ENCODE measurements at places on chromosomes 16 and 17. TPM values are rescaled to one million over a fixed set of nuclear protein-coding genes. Genes with fewer than 3 reads are reported as not detected.

Gene CBFA2T3
- 0.07 TPM for polyA plus RNA-seq

Gene ENPP7
- polyA plus RNA-seq = not detected

Gene SEC14L5
- 1.8 TPM for polyA plus RNA-seq

Gene CTU2
- polyA plus RNA-seq = 1.3 TPM

Gene RNF167
- 38.4 TPM for polyA plus RNA-seq

Gene ABHD15
- 0.30 TPM for polyA plus RNA-seq

Gene GPR139
- not detected for polyA plus RNA-seq

Gene PTX4
- not detected for polyA plus RNA-seq

Gene CYGB
- polyA plus RNA-seq = 0.28 TPM

Gene MVP
- 0.56 TPM for polyA plus RNA-seq

Gene KRT27
- not detected for polyA plus RNA-seq

Gene HAS3
- 0.11 TPM for polyA plus RNA-seq

Gene AP2B1
- polyA plus RNA-seq = 348 TPM

Gene OTOP2
- not detected for polyA plus RNA-seq

Gene DOK4
- 0.77 TPM for polyA plus RNA-seq

Gene CDH1
- not detected for polyA plus RNA-seq

Gene RAC3
- polyA plus RNA-seq = not detected

Gene VTN
- not detected for polyA plus RNA-seq

Gene TEPSIN
- polyA plus RNA-seq = 2.8 TPM

Gene UMOD
- polyA plus RNA-seq = not detected

Gene HOXB7
- polyA plus RNA-seq = not detected

Gene KIFC3
- not detected for polyA plus RNA-seq

Gene PIK3R5
- not detected for polyA plus RNA-seq

Gene USP43
- not detected for polyA plus RNA-seq

Gene CDH15
- polyA plus RNA-seq = not detected

Gene CENPV
- polyA plus RNA-seq = 12.0 TPM

Gene ICAM2
- 6.0 TPM for polyA plus RNA-seq

Gene SLC6A4
- polyA plus RNA-seq = not detected

Gene CA4
- 10.5 TPM for polyA plus RNA-seq

Gene KRTAP3-1
- polyA plus RNA-seq = not detected

Gene TSPAN10
- 0.94 TPM for polyA plus RNA-seq

Gene EVI2A
- polyA plus RNA-seq = 4.7 TPM

Gene CCL2
- polyA plus RNA-seq = not detected

Gene ZNF830
- polyA plus RNA-seq = 13.1 TPM

Gene GNG13
- polyA plus RNA-seq = 2,470 TPM

Gene ITGAX
- 0.28 TPM for polyA plus RNA-seq

Gene KRTAP17-1
- not detected for polyA plus RNA-seq

Gene TMIGD1
- not detected for polyA plus RNA-seq

Gene ODAD4
- polyA plus RNA-seq = not detected

Gene SMIM5
- polyA plus RNA-seq = not detected

Gene HLF
- polyA plus RNA-seq = 24.7 TPM

Gene MFSD6L
- not detected for polyA plus RNA-seq

Gene KATNIP
- polyA plus RNA-seq = 17.4 TPM

Gene HBA2
- 48.0 TPM for polyA plus RNA-seq

Gene GPRC5C
- polyA plus RNA-seq = 2.0 TPM

Gene TBC1D3E
- polyA plus RNA-seq = not detected

Gene KRT33B
- polyA plus RNA-seq = not detected

Gene ZNF689
- 0.94 TPM for polyA plus RNA-seq

Gene KRT36
- polyA plus RNA-seq = not detected

Gene KRTAP1-5
- not detected for polyA plus RNA-seq

Gene SPATA22
- not detected for polyA plus RNA-seq

Gene TBC1D26
- not detected for polyA plus RNA-seq

Gene KCNJ2
- polyA plus RNA-seq = 0.09 TPM

Gene RAB34
- 4.9 TPM for polyA plus RNA-seq

Gene KRTAP2-1
- not detected for polyA plus RNA-seq

Gene SPEM2
- not detected for polyA plus RNA-seq

Gene MYH2
- polyA plus RNA-seq = not detected

Gene PRKCB
- 47.9 TPM for polyA plus RNA-seq
